ENCODE measurements at places on chromosomes 11 and 22.

DNA sequence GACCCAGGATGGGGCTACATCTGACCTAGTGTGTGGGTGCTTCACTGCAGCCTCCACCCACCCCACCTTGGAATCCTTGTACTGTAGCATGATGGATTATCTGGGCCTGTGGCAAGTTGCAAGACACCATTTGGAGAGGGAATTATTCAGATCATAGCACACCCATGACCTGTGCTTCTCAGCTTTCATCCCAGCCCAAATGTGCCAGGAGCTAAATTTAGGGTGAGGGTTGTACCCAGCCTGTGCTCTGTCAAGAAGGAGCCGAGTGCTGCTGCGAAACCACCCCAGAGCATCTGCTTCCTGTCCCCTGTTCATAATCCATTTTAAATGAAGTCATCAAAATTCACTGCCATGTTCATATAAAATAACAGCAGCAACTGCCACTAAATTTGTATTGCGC lies 394.5 kb downstream of the SHANK2 start:
- DNase-seq = no peak

- DNase-seq = no peak
Observed at GRCh38 chr22:30826670-30827355, 132.1 kb downstream of the OSBP2 start.

DNA sequence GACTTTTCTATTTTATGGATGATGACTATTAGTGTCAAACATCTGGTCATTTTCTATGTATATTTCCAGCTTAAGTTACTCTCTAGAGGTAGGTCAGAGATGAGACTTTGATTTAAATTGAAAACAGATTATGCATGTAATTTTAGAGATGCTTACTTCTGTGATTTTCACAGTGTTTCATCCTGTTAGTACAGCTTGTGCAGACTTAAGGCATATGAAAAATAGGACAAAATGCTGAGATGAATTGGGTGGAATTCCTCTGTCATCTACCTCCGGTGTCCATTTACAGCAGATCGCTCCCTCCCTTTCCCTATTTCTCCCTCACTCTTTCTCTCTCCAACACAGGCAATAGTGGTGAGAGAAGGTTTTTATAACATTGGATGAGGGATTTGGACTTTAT lies 14.1 kb downstream of the JAM3 start:
- no peak for DNase-seq

GRCh38 chr22:30021881-30022619 lies 58.2 kb upstream of the HORMAD2 start:
- no peak for DNase-seq

DNA sequence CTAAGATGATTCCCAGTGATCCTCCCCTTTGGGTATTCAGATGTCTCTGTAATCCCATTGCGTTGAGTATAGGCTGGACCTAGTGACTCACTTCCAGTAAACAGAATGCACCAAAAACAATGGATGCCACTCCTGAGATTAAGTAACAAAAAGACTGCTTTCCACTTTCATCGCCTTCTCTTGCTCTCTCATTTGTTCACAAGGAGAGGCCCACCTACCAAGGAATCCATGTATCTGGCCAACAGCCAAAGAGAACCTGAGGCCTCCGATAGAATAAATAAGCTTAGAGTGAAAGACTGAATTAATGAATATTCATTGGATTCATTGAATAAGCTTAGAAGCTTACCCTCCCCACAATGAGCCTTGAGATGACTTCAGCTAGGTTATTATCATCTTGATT lies 454.6 kb downstream of the KCNA4 start:
- no peak for DNase-seq

GRCh38 chr22:33354928-33355327 lies 296.7 kb upstream of the SYN3 start:
- DNase-seq = no peak

GRCh38 chr11:96173422-96173821 lies 169.6 kb downstream of the MAML2 start:
- peak; percentile 32 for DNase-seq

- DNase-seq = peak; percentile 31
Observed at GRCh38 chr11:114262681-114263512, 33.3 kb upstream of the NNMT start.

GRCh38 chr11:10599388-10600175 lies 31.1 kb upstream of the LYVE1 start:
- no peak for DNase-seq

GRCh38 chr11:47440054-47440476 lies 8.9 kb downstream of the RAPSN start:
- DNase-seq = no peak

DNA sequence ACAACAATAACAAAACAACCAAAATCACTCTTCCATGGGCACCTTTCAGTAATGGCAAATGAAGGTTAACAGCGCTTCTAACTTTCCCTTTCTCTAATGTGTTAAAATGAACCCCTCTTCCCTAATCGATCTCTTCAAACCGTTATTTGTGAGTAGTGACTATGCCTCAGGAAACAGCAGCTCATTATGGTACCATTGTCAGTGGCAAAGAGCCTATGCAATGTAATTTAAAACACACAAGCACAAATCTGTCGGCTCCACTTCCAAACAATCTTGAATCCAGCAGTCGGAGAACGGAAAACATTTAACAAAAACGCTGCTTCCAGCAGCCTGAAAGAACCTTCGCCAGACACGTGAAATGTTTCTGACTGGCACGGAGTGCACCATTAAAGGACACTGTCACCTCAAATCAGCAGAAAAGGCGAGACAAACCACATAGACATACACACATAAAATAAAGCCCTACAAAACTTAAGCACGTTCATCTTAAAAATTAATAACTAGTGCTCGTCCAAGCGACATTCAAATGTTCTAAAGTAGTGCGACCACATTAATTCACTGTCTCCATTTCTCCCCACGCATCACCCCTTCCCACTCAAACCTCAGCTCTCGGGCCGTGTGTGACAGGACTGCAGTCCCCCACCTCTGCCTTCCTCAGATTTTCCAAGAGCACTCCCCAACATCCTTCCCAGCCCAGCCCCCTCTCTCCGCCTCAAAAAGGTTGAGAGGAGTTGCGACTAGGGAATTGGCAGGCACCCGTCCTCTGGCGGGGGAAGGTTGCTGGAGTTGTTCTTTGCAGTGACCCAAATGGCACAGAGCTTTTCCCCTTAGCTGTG lies 748 bp downstream of the RAB30 start:
- peak; percentile 13 for DNase-seq

GRCh38 chr11:8092587-8093424 lies 11.8 kb downstream of the TUB start:
- peak; percentile 54 for DNase-seq

- no peak for DNase-seq
Observed at GRCh38 chr11:14334192-14334591, 24.8 kb downstream of the RRAS2 start.

DNA sequence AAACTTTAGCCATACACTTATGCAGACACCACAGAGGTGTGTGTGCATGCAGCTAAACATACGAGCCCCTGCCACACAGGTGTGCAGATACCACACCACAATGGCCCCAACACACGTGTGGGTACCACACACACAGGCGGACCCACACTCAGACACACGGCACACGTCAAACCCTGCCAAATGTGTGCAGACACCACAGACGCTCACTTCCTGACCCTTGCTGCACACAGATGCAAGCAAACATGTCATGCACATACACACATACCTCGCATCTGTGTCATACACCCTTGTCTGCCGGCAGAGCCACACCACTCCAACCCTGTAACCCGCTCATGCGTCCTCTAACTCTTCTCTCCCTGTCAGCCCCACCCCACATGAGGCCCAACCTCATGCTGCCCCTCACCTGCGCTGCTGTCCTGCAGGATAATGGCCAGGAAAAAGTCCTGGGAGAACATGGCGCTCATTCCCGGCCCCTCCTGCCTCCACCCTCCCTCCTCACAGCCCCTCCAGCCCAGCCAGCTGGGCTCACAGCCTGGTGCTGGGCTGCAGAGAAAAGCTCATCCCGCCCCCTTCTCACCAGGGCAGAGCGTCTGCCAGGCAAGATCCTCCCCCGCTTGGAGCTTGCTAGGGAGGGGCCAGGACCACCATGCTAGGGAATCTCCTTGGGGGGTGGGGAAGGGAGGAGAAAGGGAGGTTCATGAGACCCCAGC lies 14.2 kb downstream of the SMPD1 start:
- DNase-seq = no peak

- no peak for DNase-seq
Observed at GRCh38 chr11:17266781-17267180, 9.8 kb upstream of the NUCB2 start.

- DNase-seq = no peak
Observed at GRCh38 chr11:109586789-109587188, 164.8 kb downstream of the C11orf87 start.

- peak; percentile 62 for DNase-seq
Observed at GRCh38 chr22:23306438-23306921, 126.2 kb downstream of the BCR start.

- DNase-seq = no peak
Observed at GRCh38 chr11:59144096-59144495, 1.4 kb downstream of the FAM111A start.

DNA sequence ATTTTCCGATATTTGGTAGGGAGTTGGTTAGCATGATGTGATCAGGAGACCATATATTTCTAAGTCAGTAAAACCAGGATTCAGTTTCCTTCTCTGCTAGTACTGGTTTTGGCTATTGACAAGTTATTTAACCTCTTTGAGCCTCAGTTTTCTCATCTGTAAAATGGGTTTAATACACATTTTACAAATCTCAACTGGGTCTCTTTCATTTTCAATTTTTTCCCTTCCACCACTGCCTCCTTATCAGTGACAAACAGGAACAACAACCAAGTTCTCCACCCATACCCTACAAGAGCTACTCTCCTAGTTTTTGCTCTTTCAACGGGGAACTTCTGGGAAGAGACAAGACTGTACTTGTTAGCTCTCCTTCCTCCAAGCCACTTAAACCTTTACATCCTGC lies 6.2 kb upstream of the APLP2 start:
- no peak for DNase-seq

GRCh38 chr22:45996241-45997076 lies 19.5 kb upstream of the WNT7B start:
- peak; percentile 91 for DNase-seq

DNA sequence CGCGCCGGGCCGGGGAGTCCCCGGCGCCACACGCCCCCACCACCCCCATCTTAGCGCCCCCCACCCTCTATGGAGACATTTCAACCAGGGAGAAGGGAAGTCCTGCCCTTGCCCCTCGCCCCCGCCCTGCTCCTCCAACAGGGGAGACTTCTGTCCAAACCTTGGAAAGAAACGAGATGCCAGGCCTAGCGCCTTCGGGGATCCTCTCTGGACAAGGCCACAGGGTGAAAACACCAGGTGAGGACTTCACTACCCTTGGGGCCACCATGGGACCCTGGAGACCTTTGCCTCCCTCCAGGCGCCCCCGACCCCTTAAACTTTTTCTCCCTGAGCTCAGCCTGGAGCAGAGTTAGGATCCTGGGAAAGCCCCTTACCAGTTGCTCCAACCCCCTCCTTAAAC lies 11.6 kb upstream of the NPAS4 start:
- DNase-seq = no peak

DNA sequence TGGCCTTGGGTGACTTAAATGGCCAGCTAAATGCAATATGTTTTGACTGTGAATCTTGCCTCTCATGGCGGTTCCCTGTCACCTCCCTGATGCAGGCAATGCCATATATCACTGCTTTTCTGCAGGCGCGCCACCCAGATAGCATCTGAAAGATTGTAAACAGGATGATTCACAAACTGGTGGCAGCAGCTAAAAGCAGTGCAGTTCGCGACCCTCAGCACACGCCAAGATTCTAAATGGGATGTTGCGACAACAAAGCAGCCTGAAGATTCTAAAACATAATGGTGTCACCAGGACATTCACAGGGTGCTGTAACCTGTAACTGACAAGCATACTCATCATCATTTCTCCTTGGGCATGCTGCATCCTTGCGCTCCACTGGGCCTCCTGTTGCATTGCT lies 440.4 kb upstream of the CADM1 start:
- DNase-seq = peak; percentile 39

- DNase-seq = peak; percentile 72
Observed at GRCh38 chr22:39534591-39535356, 2.2 kb upstream of the RPS19BP1 start.
